ENCODE measurements at places on chromosomes 16 and 17.

- no peak for DNase-seq
These were observed 126.9 kb upstream of the TNRC6C start for GRCh38 chr17:77831474-77832179.

- no peak for DNase-seq
These were observed 162.6 kb downstream of the CA10 start for GRCh38 chr17:51995797-51996403.

GRCh38 chr16:4317532-4318450 is 1.9 kb downstream of the GLIS2 start:
- no peak for DNase-seq

- DNase-seq = no peak
These were observed 250.0 kb upstream of the CACNG5 start for GRCh38 chr17:66584927-66585326.

DNA sequence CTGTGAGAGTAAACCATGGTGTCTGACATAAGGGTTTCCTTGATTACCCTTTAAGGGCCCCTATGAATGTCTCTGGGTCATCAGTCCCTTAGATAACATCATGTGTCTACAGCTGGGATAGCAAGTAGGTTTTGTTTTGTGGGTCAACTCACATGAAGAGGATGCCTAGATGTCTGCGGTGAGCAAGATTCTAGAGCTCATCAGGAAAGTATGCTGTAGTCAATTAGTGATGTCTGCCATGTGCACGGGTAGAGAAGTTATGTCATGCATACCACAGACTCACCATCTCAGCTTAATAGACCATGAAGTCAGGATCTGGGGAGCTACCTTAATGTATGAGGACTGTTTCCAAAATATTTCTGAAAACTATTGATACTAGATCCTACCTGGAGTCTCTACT is 57.5 kb downstream of the CDH13 start:
- DNase-seq = no peak

DNA sequence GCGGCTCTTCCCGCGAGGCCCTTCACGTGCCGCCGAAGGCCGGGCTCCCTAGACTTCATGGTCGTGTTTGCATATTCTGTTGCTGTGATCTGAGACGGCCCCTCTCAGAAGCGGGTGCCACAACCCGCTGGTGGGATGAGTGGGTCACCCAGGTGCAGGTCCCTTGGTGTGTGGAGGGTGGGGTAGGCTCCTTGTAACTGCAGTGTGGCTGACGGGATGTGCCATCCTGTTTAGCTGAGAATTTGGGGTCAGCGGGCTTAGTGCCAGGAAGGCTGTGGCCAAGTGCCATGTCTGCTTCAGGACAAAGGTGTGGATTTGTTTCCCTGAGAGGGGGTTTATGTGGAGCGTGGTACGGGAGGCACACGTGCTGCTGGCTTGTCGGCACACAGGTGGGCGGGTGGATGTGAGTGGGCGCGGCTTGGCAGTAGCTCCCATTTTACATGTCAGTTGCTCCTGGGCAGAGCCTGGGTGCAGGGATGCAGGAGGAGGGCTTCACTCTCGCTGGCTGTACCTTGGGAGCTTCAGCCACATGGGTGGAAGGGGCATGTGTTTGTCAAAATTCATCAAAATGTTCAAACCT is 9.2 kb upstream of the WFIKKN1 start:
- DNase-seq = no peak

DNA sequence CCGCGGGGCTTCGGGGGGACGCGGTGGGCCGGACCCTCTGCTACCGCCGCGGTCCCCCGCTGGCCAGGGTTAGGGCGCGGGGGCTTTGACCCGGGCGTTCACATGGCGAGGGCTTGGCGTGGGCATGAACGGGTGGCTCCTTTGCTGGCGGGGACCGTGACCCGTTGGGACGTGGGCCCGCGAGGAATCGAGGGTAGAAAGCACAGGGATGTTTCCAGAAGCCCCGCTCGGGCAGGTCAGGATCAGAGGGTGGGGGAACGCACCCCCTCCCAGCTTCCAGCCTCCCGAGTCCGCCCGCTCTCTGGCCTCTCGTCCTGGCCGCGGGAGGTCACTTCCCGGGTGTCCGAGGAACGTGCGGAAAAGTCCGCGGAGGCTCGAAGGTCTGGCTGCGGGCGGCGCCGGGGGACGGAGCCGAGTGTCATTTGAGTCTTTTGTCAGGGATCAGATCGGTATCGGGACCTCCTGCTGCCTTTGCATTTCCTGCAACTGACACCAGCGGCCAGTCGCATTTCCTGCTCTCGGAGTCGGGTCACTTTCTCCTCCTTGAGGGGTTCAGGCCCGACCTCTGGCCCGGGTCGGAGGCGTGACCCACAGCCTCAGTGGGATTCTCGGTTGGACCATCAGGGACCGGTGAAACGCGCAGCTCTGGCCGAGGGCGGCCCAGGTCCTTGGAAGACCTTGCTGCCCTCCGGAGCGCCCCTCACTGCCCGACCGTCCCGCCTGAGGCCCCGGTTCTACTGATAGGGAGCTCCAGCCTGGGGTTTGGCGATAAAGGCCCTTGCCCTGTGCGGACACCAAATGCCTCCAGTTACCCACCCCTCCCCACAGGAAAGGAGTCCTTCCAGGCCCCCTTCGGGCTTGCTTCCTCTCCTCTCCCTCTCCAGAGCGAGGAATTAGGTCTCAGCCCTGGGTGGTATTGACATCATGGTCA is 702 bp upstream of the WNT3 start:
- no peak for DNase-seq

DNA sequence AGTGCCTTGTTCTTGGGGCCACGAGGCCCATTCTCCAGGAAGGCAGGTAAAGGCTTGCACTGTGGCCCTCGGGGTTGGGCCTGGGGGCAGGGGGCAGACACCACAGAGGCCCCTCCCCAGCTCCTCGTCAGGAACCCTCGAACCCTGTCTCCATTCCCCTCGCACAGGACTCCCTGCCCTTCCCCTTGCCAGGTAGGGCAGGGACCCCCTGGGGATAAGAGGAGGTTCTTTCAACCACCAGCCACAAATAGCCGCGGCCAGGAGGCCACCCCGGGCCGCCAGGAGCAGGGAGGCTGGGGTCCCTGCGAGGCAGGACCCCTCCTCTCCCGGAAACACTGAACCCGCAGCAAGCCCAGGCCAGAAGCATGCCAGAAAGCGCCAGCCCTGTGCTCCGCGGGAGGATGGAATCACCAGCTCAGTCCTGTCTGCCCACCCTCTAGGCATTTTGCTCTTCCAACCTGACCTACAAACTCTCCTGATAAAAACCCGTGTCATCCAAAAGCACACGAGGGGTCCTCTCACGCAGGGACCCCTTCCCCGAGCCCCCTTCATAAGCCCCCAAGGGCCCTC is 45.6 kb downstream of the SLC47A1 start:
- DNase-seq = no peak

DNA sequence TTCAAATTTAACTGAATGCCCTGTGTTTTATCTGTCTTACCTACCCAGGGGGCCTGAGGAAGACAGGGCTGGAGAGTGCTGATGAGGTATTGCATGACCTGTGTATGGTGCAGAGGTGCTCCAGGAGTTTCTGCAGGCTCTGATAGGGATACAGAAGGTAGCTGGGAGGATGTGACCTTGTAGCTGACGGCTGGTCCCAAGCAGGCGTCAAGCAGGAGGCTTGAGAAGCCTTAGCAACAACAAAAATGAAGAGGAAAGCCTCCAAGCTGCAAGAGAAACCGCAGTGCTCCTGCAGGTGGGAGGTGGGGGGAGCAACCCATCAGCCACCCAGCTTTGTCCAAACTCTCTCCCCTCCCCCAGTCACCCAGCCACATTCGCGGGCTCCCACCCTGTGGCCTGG is 40.4 kb downstream of the LAT start:
- DNase-seq = no peak

All from NCI-H1436 treated with DMSO at 0.1 percent for 48 hours (cell line).